ENCODE measurements at places on chromosomes 4 and X.

DNA sequence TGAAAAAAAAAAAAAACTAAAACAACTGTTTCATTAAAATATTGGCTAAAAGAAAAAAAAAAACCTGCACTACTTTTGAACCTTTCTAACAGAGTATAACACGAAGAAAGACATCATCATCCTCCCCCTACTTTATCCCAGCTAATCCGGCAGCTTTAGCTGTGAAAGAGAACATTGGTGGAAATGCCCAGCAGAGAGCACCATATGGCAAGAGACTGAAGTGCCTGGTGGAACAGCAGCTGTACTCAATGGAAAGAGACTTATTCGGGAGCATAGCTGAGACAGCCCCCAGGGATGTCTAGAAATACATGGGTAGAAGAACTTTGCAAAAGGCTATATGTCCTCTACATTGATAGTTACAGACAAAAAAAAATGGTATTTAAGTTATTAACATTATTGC is 30.3 kb downstream of the STPG2 start:
- DNase-seq = peak; percentile 25

DNA sequence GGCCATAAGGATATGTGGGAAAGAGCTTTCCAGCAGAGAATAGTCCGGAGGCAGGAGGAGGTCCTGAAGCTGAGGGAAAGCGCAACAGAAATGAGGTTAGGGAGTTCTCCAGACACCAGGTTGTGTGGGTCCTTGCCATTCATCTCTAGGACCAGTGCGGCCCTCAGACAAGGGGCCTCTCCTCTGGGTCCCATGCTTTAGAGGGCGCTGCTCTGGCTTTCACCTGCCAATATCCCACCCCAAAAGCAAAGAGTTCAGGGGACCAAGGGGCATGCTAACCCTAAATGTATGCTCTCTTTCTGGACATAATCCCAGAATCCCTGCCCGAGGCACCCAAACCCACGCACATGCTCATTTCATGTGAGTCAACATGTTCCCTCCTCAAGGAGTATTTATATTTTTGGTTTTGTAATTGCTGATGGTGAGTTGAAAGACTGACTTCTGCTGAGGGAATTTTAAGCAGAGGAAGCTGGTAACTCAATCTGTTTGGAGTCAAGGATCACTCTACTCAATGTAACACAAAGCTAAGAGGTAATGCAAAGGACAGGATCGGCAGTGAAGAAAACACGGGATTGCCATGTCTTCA is 14.8 kb downstream of the RPL34 start:
- no peak for DNase-seq

DNA sequence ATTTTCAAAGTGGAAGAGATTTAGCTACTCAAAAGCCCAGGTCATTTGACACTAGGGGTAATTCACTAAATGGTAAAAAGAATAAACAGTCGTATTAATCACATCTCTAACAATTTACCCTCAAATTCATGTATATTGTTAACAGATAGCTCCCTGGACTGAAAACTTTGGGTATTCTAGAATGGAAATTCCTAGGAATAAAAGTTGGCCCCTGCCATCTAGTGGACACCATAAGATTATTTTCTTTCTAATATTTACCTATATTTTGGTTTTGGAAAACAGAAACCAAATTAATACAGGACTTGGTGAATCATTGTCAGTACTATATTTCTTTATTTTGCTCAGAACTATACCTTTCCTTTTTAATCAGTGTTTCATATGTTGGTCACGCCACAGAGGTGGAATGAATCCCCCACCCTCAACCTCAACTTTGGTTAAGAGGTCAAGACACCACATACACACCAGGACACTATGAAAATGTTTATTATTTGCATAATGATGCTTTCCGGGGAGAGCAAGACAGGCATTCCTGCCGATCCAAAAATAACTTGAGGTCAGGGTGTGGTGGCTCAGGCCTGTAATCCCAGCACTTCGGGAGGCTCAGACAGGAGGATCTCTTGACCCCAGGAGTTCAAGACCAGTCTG is 96.2 kb upstream of the APOOL start:
- DNase-seq = peak; percentile 24

- no peak for DNase-seq
These were observed 40.5 kb downstream of the SETD7 start for GRCh38 chr4:139515531-139515958.

- DNase-seq = peak; percentile 93
These were observed at the start of gene HAUS7 for GRCh38 chrX:153470411-153471363. Gene HAUS7, minus strand, starts transcription at chrX:153470576. Its CDS starts 19 bp downstream, at chrX:153470557.

GRCh38 chr4:185904381-185904780 is 92.4 kb upstream of the SORBS2 start:
- no peak for DNase-seq

GRCh38 chr4:30605616-30606190 is 114.5 kb upstream of the PCDH7 start:
- no peak for DNase-seq

- DNase-seq = peak; percentile 69
These were observed 60.2 kb upstream of the CBR4 start for GRCh38 chr4:169070071-169070894.

DNA sequence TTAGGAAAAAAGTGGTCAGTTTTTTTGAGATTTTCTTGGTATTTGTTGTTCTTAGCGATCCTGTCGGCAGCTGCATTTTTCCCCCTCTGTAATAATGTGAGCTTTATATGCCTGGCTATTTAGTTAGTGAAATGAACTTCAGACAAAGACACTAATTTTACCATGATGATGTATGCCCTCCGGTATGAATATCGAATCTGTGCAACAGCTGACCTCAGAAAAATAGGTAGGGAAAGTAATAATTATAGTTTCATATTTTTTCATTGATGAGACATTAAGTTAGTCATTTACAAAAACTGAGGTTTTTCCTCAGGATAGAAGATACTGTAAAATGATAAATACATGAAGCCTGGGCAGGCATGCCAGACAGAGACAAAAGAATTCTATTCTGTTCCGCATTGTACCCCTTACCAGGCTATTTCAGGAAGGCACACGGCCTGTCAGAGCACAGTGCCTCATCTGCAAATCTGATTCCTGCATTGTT is 155.8 kb downstream of the SHROOM3 start:
- DNase-seq = no peak

DNA sequence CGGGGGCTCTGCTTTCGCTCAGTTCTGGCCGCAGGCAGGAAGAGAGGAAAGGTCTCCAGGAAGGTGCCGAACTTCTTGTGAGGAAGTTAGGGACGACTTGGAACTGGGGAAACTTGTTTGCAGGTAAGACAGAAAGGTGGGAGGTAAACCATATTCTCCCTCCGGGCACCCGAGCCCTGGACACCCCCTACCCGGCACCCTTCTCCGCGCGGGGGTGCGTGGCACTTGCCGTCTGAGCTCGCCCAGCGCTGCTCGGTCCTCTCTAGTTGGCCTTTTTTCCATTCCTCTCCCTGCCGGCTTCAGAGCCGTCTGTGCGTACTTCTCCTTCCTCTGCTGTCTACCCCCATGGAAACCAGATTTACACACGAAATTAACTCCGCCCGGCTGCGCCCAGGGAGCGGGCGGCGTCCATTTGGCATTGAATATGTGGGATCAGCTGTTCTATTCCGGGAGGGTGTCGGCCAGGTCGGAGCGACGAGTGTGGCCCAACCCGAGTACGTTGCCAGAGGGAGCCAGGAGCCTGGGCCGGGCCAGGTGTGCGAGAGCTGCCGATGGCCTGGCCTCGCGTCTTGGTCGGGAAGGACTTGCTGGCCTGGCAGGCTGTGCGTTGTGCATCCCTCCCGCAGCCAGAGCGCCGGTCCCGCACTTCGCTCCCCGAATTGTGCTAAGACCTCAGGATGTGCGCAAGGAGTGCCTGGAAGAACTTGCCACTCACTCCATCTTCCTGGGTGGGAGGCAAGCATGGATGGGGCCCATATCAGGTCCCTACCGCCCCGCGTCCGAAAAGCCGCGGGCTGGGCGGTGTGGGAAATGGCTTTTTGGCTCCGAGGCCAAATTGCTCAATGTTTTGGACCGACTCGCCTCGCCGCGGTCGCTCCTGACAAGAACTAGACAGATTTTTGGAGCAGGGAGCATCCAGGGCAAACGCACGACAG is 1.7 kb downstream of the PDGFRA start:
- peak; percentile 20 for DNase-seq

DNA sequence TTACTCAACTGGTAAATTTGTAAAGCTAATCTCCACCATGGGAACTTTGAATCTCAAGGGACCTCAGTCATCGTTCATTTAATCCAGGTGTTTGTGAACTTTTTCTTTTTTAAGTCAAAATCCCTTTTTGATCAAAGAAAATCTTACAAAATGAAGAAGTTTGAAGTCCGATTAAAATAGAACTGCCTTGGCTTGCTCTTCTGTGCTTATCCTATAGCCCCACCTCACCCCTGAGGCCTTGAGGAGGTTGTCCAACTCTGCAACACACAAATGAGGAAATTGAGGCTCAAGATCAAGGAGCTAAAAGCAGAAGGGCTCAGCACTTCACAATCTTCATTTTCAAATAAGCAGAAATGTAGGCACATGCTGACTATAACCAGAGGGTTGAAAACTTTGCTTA is 240.3 kb upstream of the SFRP2 start:
- DNase-seq = no peak

- DNase-seq = no peak
These were observed 85.9 kb upstream of the ACSL4 start for GRCh38 chrX:109818976-109819375.

DNA sequence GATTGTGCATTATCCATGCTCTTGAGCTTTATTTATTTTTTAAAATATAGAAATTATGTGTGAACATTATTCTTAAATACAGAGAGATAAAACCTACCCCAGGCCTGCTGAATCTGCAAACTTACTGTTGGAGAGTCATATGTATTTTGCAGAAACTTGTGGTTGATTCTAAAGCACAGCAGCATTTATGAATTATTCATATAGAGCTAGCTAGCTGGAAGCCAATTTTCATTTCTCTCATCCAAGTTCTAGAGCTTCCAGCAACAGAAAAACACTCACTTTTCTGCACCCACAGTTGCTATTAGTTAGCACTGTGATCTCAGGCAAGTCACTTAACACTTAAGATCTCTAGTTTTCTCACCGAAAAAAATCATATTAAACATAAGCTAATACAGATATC is 479.5 kb upstream of the FAM47C start:
- no peak for DNase-seq

GRCh38 chrX:147953976-147954375 is 27.2 kb upstream of the FMR1NB start:
- no peak for DNase-seq

DNA sequence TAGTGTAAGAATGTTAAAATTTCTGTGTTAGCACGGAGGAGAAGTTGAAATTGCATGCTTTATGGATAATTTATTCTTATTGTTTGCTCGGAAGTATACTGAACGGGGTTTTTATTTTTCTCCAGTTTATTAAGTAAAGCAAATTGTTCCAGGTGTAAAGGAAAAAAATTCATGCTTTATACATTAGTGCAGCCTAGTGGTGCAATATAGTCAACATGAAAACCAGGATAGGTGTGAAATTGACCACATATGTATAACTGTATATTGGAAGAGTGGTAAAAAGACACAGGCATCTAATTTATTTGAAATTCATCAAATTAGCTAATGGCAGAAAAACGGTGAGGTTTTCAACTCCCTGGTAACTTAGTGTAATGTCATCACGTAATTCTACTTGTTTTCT is 959 bp downstream of the BRS3 start:
- DNase-seq = no peak

DNA sequence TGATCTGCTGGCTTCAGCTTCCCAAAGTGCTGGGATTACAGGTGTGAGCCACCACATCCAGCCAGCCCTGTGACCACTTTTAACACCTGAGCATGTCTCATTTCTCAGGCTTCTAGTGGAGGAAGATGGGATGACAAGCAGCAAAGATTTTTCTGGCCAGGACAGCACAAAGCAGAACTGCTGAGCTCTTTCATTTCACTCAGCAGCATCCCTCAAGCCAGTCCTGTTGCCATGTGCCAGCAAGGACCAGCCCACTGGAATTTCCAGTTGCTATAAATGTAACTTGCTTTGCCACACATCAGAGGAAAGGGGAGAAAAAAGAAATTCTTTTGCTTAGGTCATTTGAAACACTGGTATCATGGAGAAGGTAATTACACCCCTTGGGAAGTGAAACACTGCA is 75.9 kb downstream of the SLC9A7 start:
- DNase-seq = peak; percentile 24

DNA sequence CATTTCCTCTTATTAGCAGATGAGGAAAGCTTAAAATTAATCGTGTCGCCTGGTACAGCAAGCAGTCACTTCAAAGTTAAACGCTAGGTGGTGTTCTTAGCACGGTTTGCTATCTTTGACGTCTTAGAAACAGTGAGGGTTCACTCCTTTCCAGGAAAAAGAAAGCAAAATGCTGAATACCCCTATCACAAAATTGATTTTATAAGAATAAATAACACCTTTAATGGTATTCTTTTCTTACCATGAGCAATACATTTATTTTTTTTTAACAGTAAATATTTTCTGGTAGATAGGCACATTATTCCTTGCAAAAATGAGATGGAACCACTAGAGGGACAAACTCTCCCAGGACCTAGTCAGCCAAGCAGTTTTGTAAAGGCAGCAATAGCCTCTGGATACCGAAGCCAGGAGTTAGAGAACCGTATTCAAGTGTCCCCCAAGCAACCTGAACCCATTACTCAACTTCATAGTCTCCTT is 153.9 kb downstream of the KDR start:
- peak; percentile 78 for DNase-seq

DNA sequence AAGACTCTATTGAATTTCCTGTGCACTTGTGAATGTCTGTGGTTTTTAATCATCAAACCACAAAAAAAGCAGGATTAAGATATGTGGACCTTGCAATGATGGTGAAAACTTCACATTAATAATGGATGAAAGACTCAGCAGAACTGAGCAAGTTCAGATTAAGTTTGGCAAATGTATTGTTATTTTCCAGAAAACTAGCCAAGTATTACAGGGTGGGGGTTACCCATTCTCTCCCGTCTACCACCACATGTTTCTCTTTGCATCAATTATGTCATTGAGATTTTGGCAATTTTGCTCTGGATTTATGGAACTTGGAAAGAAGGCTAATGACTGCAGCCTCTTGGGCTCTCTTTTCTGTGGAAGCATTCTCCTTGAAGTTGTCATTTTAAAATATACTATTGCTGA is 577.1 kb downstream of the ANKRD50 start:
- no peak for DNase-seq

GRCh38 chr4:53914313-53915016 is 149.9 kb downstream of the CHIC2 start:
- DNase-seq = peak; percentile 56

GRCh38 chrX:103637604-103638338 is 9.0 kb downstream of the TCEAL1 start:
- peak; percentile 3 for DNase-seq

- no peak for DNase-seq
These were observed 6.5 kb downstream of the ATP5ME start for GRCh38 chr4:667545-667925.

GRCh38 chr4:125650557-125650956 is 335.8 kb downstream of the FAT4 start:
- no peak for DNase-seq

Measured in dermis blood vessel endothelial cell (primary cell).